ENCODE measurements at places on chromosomes 16 and 17. TPM values are rescaled to one million over a fixed set of nuclear protein-coding genes. Genes with fewer than 3 reads are reported as not detected.
A peak's percentile ranks its signal among the peaks of the same experiment; 100 is the strongest.

The PPP1R27 gene
- total RNA-seq: under 0.01 TPM

The CDK5RAP3 gene
- 118 TPM for total RNA-seq

The KCTD19 gene
- under 0.01 TPM for total RNA-seq

The VPS35L gene
- total RNA-seq: 28.5 TPM

The GCGR gene
- not detected for total RNA-seq

The BCL6B gene
- total RNA-seq: 0.50 TPM

The SYNGR3 gene
- total RNA-seq: 1.5 TPM

The B3GNT9 gene
- 34.7 TPM for total RNA-seq

The CCL5 gene
- not detected for total RNA-seq

The MEIOC gene
- not detected for total RNA-seq

The TTC19 gene
- 23.0 TPM for total RNA-seq

DNA sequence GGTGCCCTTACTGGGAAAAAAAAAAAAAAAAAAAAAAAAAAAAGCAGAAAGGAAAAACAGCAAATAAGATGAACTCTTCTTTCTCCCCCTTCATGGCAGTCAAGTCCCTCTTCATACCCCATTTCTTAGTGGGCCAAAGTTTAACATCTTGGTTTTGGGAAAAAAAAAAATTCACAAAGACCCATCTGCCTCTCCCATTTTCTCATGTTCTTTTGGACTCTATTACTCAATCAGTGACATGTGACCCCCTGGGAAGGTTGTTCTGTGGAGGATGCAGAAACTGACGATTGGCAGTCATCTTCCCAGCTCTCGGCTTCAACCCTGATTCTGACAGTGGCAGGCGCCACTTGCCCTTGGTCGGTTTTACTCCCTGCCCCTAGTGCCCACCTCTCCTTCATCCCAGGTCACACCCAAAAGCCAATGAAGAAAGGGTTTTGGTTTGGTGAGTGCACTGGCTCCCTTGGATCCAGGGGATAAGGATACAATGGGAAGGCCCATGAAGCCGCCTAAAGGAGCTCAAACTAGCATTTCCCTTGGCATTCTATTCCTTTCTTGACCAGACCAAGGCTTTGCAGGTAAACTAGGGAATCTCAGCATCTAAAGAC, 60.7 kb upstream of the TBX2 start:
- DNase-seq: peak; percentile 55

- DNase-seq: peak; percentile 64
Observed at GRCh38 chr17:72116661-72117521, 3.9 kb upstream of the SOX9 start.

DNA sequence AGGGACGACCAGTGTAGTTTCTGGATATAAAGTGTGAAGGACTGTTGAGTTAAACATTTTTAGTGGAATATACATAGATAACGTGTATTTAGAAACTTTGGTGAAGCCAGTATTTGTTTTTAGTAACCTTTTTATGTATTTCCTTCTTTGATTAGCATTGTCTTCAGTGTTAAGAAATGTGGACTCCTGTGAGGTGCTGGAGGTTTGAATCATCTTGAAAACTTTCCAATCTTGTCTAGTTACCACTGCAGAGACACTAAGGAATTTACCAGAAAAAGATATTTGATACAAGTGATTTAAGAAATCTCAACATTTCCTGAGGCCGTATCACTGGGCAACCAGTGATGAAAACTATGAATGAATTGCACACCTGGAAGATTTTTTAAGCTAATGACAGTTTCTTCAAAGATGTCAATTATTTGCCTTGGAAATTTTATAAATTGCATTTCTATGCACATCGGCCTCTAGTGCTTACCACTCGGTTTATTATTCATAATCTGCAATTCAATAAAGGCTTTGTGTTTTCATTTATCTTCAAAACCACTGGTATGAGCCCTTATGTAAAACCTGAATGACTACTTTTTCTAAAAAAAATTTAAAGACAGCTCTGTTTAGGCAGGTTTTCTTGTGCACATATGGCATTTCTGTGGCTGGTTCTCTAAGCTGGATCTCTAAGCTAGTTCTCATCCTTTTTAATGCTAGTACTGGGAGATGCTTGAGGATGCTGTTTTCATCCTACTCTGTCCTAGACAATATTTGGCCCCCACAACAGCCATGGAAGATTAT, 31.4 kb upstream of the ADCY7 start:
- DNase-seq: peak; percentile 79

DNA sequence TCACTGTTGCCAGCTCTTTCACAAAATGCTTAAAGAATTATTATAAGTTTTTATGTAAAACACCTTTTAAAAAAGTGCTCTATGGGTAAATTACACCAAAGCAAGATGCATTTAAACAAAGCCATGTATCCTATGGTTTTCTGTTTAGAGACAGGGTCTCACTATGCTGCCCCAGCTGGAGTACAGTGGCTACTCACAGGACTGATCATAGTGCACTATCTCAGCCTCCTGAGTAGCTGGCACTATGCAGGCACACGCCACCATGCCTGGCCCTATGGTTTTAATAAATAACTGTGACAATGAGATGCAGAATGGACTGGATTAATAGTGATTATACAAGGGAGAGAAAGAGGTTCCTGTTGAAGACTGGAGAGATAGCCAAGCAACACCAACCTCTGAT, 40.2 kb downstream of the SPOP start:
- DNase-seq: no peak

DNA sequence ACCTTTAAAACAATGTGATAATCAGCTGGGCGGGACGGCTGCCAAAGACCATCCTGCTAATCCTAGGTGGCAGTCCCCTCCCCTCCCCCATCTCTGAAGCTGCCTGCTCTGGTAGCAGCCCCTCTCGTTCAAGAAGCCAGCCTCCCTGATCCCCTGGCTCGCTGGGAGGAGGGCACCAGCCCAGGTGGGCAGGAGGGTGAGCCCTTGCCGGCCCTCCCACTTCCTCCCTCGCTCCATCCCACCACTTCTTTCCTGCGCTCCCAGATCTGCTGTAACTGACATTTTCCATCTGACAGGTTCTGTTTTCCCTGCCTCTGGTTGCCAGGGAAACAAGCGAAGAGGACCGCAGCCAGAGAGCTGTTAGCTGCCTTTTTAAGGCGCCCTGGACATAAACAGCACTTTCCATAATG, 155.7 kb upstream of the TNRC6C start:
- peak; percentile 42 for DNase-seq

DNA sequence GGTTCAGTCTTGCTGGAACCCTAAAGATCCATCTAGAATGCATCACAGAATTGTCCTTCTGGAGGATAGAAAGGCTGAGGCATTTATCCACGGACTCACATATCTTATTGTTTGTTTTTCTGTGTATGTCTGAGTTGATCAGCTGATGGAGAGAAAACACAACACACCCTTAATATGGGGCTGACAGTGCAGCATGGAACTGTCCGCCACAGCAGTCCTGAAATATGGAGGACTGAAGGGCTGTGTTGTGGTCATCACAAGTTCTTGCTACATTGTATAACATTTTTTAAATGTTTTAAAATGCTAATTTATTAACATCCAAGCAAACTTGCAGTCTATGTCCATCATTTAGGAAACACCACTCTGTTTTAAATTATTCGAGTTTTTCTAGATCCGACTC, 448.9 kb upstream of the ERCC4 start:
- DNase-seq: no peak

DNA sequence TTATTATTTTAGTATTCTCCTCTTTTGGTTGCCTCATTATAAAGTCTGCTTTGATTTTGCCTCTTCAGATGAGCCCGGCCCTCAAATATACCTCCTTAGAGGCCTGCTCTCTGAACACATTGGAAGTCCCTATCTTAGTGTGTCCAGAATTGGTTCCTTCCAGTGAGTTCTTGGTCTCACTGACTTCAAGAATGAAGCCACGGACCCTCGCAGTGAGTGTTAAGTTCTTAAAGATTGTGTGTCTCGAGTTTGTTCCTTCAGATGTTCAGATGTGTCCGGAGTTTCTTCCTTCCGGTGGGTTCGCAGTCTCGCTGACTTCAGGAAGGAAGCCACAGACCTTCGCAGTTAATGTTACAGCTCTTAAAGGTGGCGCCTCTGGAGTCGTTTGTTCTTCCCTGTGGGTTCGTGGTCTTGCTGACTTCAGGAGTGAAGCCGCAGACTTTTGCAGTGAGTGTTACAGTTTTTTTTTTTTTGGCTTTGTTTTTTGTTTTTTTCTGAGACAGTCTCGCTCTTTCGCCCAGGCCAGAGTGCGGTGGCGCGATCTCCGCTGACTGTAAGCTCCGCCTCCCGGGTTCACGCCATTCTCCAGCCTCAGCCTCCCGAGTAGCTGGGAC, 45.8 kb upstream of the NOS2 start:
- no peak for DNase-seq

DNA sequence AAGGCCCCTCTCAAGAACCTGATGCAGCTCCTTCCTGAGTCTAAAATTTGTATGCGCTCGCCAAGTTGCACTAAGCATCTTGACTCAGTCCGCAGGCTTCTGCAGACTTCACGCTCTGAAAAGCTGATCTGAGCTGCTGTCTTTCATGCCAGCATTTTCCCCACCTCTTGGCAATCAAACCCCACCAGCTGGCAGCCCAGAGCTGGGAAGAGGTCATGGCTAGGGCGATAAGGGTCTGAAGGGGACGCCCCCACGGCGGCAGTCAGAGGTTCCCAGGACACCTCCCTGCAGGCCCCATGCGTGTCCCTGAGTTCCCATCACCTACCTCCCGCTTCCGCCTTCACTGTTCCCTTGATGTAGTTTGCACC, 5.1 kb upstream of the UNC13D start:
- no peak for DNase-seq

GRCh38 chr16:88976366-88977017, 515 bp downstream of the CBFA2T3 start:
- DNase-seq: no peak

GRCh38 chr16:14187517-14188338, 116.6 kb downstream of the MRTFB start:
- no peak for DNase-seq

DNA sequence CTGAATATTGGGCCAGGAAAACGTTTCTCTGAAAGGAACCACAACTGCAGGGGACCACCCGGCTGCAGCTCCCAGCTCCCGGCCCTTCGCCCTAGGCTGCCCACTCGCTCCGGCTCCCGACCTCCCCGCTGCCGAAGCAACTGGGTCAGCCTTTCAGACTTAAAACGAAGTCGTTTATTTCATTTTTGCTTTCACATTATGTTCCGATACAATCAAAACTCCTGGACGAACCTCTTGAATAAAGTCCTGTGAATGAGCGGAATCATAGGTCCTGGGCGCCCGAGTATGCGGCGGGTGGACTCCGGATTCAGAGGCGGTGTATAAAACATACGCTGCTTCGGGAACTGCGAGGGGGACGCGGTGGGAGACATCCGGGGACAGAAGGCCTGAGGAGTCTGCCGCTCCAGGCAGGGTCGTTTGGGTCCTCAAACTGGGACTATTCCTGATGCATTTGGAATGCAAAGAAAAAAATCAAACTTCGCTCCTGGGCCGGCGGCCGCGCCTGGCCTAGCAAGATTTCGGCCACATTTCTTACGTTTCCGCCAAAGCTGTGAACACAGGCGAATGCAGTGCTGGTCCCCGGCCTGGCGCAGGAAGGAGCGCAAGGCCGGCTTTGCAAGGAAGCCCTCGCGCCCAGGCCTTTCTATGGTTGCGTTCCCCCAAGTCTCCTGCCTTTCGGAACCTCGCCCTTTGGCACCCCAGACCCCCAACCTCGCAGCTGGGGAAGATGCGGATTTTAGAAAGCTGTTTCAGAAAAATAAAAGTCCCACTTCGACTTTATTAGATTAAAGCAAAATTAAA, 3.7 kb downstream of the CBLN1 start:
- DNase-seq: no peak

DNA sequence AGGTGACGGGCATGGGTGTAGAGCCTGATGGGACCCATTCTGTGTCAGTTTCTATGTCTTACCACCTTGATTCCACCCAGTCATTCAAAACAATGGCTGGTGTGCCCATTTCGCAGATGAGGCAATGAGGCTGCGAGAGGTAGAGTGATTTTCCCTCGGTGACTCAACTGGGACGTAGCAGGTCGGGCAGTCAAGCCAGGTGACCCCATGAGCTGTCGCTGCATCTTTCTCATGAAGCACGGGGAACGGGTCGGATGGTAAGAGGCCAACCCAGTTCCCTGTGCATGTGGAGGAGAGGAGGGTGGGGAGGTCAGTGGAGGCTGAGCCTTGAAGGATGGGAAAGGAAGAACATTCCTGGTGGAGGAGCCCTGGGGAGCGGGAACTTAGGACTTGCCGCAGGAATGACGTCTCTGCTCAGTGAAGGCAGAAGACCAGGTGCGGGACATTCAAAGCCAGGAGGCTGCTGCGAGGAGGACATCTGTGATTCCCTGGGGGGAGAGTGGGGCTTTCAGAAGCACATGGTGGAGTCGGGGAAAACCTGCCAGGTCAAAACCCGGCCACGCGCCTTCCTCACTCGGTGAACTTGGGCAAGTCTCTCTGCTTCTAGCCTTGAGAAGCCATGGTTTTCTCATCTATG, 1.1 kb downstream of the IL21R start:
- no peak for DNase-seq

DNA sequence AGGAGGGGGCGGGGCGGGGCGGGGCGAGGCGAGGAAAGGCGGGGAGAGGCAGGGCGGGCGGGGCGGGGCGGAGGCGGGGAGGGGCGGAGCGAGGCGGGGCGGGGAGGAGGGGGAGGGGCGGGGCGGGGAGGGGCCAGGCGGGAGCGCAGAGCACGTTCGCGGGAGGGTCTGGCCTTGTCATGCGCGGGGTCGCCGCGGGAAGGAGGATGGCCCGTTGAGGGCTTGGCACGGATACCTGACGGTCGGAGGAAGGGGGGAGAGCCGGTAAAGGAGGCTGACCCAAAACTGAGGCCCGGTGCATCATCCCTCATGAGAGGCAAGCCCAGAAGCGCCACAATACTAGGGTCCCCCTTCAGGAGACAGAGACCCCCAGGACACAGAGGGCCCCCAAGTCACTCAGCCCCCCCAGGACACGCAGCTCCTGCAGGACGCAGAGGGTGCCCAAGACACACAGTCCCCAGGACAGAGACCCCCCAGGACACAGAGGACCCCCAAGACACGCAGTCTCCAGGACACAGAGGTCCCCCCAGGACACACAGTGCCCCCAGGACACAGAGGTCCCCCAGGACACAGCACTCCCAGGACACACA, 593 bp upstream of the WDR45B start:
- DNase-seq: no peak

DNA sequence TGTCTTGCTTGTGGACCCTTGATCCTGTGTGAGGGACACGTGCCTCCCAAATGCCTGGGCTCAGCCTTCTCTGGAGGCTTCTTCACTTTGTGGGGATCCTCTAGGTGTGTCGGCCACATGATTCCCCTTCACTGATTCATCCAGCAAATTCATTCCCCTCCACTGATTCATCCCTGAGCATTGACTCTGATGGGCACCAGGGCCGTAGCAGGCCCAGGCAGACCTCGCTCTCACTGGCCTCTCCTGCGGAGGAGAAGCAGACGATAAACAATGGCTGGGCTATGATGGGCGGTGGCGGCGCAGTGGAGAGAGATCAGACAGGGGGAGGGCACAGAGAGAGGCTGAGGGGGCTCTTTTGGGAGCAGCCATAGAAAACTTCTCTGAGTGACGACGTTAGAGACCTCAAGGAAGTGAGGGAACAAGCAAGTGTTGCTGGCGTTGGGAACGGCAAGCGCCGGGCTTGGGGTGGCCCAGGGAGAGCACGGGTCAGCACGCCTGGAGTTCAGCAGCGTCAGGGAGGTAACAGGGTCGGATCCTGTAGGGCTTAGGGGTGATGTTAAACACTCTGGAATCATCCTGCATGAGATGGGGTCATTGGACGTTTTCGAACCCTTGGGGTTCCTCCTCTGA, 17.5 kb upstream of the RPTOR start:
- peak; percentile 69 for DNase-seq

- DNase-seq: no peak
Observed at GRCh38 chr16:58464916-58465731, 34.8 kb upstream of the NDRG4 start.
